Vagina (tissue), 2 donors: ENCODE measurements at places on chromosomes 5 and 9. TPM values are rescaled to one million over a fixed set of nuclear protein-coding genes. Genes with fewer than 3 reads are reported as not detected.

The HK3 gene
- total RNA-seq = 7.4 TPM

The GPRIN1 gene
- total RNA-seq = 0.49 TPM

The KCNMB1 gene
- 4.9 TPM for total RNA-seq

The PRUNE2 gene
- total RNA-seq = 75.6 TPM

The CARTPT gene
- not detected for total RNA-seq

The FGF10 gene
- total RNA-seq = 41.3 TPM

The PLAC8L1 gene
- not detected for total RNA-seq

The TMEM8B gene
- total RNA-seq = 11.3 TPM

The NUDT12 gene
- 5.9 TPM for total RNA-seq

The PCDHGC3 gene
- total RNA-seq = 78.3 TPM

DNA sequence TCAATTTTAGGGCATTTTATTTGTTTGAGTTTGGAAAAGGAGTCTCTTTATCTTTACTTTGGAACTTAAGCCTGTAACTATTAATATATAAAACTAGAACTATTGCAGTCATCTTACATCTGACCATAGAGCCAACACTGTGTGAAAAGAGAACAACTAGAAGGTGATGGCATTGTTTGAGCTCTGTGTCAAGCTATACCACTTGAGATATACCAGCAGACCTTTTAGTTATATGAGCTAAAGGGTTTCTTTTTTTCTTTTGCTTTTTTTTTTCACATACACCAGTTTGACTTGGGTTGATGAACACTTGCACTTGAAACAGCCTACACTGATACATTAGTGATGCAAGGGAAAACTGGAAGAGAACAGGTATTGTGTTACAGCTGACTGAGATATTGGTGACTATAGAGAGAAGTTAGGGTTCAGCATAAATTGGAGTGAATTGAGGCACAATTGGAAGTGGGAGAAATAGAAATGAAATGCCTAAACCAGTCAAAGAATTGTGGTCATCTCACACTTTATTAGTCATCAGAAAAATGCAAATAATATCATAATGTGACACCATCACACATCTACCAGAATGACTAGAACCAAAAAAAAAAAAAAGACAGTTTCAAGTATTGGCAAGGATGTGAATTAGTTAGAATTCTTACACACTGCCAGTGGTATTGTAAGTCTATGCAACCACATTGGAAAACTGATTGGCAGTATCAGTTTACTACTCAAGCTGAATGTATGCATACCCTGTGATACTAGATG lies 60.9 kb downstream of the ADRB2 start:
- DNase-seq = no peak

DNA sequence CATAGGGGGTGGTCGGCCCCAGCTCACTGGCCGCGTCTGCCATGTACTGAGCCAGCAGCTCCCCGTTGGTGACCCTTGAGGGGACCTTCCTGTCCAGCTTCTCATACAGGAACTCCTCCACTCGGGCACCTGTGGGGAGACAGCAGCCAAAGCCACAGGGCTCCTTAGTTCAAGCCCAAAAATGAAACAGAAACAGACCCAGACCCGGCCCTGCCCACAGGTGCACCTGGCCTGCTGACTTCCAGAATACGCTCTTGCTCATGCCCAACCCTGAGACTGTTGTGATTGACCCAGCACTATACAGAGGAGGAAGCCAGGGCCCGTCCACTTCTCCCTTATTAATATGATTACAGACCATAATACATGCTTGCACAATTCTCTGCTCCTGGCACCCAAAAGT lies 7.0 kb downstream of the SH3GLB2 start:
- no peak for DNase-seq

- no peak for DNase-seq
Observed at GRCh38 chr9:76221423-76221822, 172.8 kb downstream of the RFK start.

GRCh38 chr9:80496901-80497556 lies 925.3 kb downstream of the TLE4 start:
- DNase-seq = no peak

DNA sequence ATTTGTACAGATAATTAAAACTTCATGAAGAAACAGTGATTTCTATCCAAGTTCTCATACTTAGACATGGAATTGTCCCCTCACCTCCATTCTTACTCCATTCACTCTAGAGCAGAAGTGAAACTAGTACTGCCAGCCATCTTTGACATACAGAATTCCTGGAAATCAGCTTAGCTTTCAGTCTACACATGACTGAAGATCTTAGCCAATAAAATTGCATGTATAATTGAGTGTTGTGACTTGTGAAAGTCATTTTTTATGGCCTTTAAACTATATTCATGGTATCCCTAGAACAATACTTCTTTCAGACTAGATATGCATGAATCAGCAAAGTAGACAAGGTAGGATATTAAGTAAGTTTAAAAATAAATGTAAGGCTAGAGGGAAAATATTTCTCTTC lies 705.2 kb upstream of the ZNF608 start:
- DNase-seq = no peak

DNA sequence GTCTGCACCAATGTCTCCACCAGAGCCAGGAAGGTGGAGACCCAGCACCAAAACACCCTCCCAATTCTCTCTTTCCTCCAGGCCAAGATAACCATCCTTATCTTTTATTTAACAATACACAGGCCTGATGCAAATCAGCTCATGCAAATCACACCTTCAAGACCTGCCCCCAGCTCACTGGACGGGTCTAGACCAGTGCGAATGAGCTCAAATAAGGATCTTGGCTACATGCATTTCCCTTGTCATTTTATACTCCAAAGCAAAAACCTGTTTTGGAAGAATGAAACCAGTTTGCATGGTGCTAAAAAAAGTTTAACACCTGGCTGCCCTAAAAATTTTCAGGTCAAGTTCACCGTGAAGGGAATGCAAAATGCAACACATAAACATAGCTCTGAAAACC lies 31.9 kb upstream of the DAPK1 start:
- DNase-seq = no peak

DNA sequence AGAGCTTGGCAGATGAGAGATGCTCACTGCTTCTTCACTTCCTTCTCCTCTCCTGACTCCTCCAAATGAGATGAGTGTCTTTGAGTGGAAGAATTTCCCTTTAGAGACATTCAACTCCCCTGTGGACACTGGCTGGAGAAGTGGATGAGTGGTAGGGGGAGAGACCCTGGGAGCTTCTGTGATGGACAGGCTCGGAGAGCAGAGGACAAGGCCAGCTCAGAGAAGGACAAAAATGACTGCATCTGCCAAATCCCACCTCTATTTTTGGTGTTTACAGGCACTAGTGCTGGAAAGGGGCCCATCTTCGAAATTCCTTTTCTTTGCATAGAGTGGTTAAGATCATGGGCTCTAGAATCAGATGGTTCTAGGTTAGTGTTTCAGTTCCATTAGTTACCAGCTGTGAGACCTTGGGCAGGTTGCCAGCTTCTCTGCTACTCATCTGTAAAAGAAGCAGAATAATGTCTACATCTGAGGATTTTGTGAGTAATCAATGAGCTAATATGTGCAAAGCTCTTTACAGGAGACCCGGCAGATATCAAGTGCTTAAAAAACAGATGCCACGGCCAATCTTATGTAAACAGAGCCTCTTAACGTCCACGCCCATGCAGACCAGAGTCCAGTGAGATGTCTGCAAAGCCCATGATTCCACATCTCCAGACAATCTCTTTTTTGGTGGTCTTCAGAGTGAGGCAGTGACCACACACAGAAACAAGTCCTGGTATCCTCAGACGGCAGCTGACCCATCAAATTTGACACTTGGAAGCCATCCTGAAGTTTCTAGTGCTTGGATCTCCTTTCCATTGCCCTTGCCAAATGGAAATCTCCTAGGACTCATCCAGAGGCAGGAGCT lies 13.6 kb upstream of the COL27A1 start:
- DNase-seq = no peak

GRCh38 chr9:26603617-26604016 lies 289.0 kb downstream of the CAAP1 start:
- DNase-seq = no peak

DNA sequence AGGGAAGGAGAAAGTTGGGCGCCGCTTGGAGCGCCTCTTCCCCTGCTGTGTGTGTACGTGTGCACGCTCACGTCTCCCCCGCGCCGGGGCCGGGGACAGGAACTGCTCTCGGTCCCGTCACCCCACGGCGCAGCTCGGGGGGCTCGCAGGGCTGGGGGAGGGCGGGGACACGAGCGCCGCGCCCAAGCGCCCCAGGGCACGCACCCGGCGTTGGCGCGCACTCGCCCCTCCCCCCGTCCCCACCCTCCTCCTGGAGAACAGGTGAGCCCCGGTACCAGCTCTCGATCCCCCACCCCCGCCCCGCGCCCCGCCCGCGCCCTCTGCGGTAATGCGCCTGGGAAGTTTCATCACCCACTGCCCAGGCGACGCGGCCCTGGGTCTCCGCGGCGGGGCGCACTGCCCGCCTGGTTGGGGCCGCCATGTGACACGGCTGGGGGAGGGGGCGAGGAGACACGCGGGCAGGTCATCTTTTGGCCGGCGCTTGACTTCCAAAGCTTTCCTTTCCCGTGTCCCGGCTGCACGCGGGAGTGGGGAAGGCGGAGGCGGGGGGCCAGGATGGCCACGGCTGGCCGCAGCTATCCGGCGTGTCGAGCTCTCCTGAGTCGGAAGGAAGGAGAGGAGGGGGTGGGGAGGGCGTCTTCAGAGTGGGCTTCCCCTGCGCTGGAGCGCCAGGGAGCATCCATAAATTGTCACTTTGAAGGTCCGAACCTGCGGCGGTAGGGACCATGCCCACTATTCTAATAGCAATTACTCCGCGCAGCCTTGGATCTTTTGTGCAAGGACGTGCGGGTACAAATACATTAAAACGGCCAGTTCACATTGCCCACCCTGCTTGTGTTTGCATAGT lies 1.5 kb upstream of the STC2 start:
- DNase-seq = no peak

DNA sequence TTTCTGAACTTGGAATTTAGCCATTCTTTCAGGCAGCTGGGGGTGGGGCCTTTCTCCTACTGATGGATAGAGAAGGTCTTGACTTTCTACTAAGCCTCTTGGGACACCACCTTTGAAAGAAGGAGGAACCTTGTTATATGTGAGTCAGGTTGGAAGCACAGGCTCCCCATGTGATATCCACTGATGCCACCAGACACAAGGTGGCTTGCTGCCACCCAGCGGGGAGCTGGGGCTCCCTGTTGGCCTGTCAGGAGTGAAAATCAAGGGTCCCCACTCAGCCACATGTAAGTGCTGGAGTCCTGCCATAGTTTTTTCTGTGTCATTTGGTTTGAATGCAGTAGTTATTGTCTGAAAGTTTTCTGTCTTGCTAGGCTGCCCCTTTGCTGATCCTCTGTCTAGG lies 252.4 kb upstream of the NFIL3 start:
- no peak for DNase-seq

DNA sequence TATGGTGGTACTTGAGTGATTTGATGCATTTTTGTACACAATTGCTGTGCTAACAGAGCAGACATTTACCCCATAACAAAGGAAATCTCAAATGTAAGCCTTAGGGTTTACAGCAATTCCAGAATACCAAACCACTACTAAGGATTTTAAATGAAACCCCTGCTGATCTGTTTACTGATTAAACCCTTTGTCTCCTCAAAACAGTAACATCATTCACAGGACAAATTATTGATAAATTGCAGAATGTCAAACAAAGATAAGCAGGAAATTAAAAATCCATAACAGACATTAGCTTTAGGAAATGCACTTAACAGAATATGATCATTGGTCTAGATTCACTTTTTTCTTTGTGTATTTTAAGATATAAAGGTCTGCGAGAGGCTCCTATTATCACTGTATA lies 1016.4 kb upstream of the DMAC1 start:
- no peak for DNase-seq

GRCh38 chr5:144522698-144523097 lies 352.0 kb downstream of the KCTD16 start:
- DNase-seq = no peak

- DNase-seq = no peak
Observed at GRCh38 chr9:4530375-4530774, 40.1 kb downstream of the SLC1A1 start.

GRCh38 chr5:169162407-169162806 lies 138.5 kb downstream of the SLIT3 start:
- DNase-seq = no peak

- no peak for DNase-seq
Observed at GRCh38 chr5:6907320-6907918, 194.2 kb downstream of the TENT4A start.

DNA sequence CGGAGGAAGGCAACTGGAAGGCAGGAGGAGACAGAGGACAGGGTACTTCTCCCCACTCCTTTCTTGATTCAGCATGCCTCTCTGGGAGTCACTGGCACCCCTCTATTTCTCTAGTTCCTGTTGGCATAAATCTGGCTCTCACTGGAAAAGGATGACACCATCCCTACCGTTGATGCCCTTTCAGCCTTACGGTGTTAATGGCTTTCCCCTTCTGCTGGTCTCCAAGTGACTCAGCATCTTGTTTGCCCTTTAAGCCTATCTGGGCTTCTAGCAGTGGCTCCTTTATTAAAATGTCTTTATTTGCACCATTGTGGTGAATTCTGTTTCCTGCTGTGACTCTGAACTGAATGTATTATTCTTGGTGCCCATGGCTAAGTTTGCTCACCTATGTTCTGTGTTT lies 227.3 kb upstream of the GLRA1 start:
- DNase-seq = no peak

- no peak for DNase-seq
Observed at GRCh38 chr5:173331956-173332479, 3.8 kb upstream of the STC2 start.

GRCh38 chr5:180870276-180871068 lies 9.4 kb upstream of the ZFP62 start:
- no peak for DNase-seq

DNA sequence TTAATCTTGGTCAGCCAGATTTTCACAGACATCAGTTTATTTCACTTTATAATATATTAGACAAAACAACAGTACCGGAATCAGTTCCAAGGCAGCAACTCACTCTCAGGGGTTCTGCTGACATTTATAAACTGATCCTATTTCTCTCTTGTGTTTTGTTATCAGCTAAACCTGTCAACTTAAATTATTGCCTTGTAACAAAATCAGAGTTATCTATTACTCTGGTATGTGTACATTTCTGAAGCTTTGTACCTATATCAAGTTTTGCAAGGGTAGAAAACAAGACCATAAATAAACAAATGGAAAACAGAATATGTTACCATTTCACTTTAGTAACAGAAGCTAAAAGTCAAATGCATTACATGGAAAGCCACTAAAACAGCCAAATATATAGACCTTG lies 122.1 kb downstream of the SIL1 start:
- DNase-seq = no peak

DNA sequence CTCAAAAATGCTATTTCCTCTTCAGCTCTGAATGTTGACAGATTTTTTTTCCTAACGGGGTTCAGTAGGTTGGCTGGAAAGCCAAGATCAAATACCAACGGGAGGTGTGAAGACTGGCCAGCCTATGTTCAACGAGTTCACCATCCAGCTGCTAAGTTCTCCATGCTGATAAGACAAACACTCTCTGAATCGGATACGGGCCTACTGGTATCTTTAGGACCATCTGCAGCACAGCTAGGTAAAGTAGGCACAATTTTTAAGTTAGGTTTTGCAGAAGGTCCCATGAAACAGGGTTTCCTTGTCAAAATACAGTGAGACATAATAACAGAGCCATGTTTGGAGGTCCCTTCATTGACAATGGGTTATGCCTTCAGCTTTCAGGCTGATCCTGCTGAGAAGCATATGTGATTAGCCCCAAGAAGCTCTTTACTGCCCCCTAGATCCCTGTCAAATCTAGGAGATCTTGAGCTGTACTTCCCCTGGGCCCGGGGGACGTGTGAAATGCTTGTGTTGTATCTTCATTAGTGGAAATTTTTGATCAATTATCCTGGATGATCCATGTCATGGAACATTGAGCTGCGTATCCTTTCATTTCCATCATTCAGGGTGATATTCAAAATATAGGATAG lies 60.6 kb downstream of the PGM5 start:
- DNase-seq = no peak

- DNase-seq = no peak
Observed at GRCh38 chr5:147052519-147052918, 174.0 kb upstream of the PPP2R2B start.
